Upper lobe of right lung (tissue), 1 donor: ENCODE measurements at places on chromosomes 11 and 22.

DNA sequence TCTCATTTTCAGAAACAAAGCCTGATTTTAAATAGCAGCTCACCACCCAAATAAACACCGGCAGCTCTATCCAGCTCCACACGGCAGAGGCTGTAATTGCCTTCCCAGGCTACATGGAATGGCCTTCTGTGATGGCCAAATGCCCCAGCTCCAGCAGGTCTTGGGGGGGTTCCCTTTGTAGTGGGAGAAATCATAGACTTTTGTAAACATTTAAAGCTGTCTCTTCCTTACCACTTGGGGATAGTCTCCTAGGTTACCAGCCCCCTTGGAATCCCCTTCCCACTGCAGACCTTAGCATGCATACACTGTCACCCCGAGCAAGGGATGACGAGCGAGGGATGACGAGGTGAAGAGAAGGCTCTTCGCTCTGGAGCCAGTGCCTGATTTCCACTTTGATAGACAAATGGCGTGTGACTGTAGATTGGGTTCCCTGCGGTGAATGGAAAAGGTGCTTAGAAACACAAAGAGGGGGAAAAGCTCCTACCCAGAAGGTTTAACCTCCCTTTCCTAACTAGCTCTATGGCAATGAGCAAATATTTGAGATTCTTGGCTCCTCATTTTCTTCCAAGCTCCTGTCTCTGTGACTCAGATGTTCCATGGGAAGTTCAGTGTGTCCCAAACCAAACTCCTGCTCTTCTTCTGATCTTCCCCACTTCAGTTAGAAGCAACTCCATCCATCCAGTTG, 108.0 kb upstream of the CADM1 start:
- H3K27ac ChIP-seq = no peak overlapping the region
- DNase-seq = no peak
- no peaks in the 10 kb centered on the region for H3K27me3 ChIP-seq

DNA sequence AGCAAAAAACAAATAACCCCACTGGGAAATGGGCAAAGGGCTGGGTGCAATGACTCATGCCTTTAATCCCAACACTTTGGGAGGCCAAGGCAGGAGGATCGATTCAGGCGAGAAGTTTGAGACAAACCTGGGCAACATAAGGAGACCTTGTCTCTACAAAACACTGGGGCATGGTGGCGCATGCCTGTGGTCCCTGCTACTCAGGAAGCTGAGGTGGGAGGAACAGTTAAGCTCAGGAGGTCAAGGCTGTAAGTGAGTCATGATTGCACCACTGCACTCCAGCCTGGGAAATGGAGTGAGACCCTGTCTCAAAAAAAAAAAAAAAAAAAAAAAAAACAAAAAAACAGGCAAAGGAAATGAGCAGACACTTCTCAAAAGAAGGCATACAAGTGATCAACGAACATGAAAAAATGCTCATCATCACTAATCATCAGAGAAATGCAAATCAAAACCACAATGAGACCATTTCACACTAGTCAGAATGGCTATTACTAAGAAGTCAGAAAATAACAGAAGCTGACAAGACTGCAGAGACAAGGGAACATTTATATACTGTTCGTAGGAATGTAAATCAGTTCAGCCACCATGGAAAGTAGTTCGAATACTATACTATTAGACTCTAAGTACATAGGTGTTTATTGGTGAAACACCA, 48.2 kb upstream of the SMCO4 start:
- H3K4me1 ChIP-seq = no peaks in the 10 kb centered on the region
- no peaks in the 10 kb centered on the region for H3K36me3 ChIP-seq
- H3K27me3 ChIP-seq = no peaks in the 10 kb centered on the region
- no peak overlapping the region for H3K4me3 ChIP-seq
- DNase-seq = no peak

GRCh38 chr22:35020517-35020916, 45.4 kb upstream of the ISX start:
- no peak for DNase-seq
- H3K36me3 ChIP-seq = no peaks in the 10 kb centered on the region
- peaks cover 12% of the 10 kb centered on the region for H3K27me3 ChIP-seq
- H3K27ac ChIP-seq = no peak overlapping the region
- no peaks in the 10 kb centered on the region for H3K4me1 ChIP-seq

- H3K4me1 ChIP-seq = peaks cover 4% of the 10 kb centered on the region
- H3K36me3 ChIP-seq = no peaks in the 10 kb centered on the region
- no peak for DNase-seq
- H3K27me3 ChIP-seq = no peaks in the 10 kb centered on the region
- no peak overlapping the region for H3K27ac ChIP-seq
These were observed 89.9 kb upstream of the LDLRAD3 start for GRCh38 chr11:35853971-35854370.

GRCh38 chr11:81072273-81072672, 1631.4 kb upstream of the TENM4 start:
- DNase-seq = no peak
- no peaks in the 10 kb centered on the region for H3K27me3 ChIP-seq
- H3K4me1 ChIP-seq = no peaks in the 10 kb centered on the region
- no peaks in the 10 kb centered on the region for H3K36me3 ChIP-seq
- no peak overlapping the region for H3K27ac ChIP-seq
- no peak overlapping the region for H3K4me3 ChIP-seq

- H3K4me3 ChIP-seq = no peak overlapping the region
- DNase-seq = no peak
- no peak overlapping the region for H3K27ac ChIP-seq
- peaks cover 9% of the 10 kb centered on the region for H3K4me1 ChIP-seq
- no peaks in the 10 kb centered on the region for H3K36me3 ChIP-seq
These were observed 16.1 kb downstream of the BIK start for GRCh38 chr22:43126501-43127165.

- no peak overlapping the region for H3K27ac ChIP-seq
- H3K27me3 ChIP-seq = no peaks in the 10 kb centered on the region
- no peaks in the 10 kb centered on the region for H3K36me3 ChIP-seq
- H3K4me3 ChIP-seq = no peak overlapping the region
- peaks cover 29% of the 10 kb centered on the region for H3K4me1 ChIP-seq
These were observed 41.4 kb upstream of the CREB3L1 start for GRCh38 chr11:46235777-46236688.

GRCh38 chr11:67160872-67161783, 42.1 kb downstream of the KDM2A start:
- DNase-seq = no peak
- H3K4me1 ChIP-seq = peaks cover 11% of the 10 kb centered on the region

GRCh38 chr22:28299753-28300152, 379.9 kb downstream of the TTC28 start:
- H3K27ac ChIP-seq = no peak overlapping the region
- no peaks in the 10 kb centered on the region for H3K4me1 ChIP-seq
- DNase-seq = no peak
- H3K4me3 ChIP-seq = no peak overlapping the region
- H3K27me3 ChIP-seq = no peaks in the 10 kb centered on the region

- H3K36me3 ChIP-seq = no peaks in the 10 kb centered on the region
- DNase-seq = no peak
- H3K27ac ChIP-seq = no peak overlapping the region
These were observed 21.7 kb downstream of the GRAMD4 start for GRCh38 chr22:46641811-46642266.

DNA sequence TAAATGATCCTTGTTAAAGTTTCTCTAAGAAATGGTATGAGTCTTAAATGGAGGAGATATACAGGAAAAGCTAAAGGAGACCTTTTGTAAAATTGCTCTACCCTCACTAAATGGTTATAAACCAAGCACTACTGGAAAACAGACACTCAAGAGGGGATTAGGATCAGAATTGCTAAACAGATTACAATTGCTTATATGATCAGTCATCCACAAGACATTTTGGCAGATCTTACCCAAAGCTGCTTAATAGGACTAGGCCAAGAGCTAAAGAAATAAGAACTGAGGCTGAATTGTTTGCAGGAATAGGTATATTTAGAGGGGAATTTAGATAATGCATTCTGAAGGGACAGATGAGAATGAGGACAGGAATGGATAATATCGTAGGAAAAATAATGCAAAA, 9.5 kb downstream of the HARBI1 start:
- no peaks in the 10 kb centered on the region for H3K27me3 ChIP-seq
- peaks cover 6% of the 10 kb centered on the region for H3K36me3 ChIP-seq
- H3K4me3 ChIP-seq = no peak overlapping the region
- no peaks in the 10 kb centered on the region for H3K4me1 ChIP-seq

DNA sequence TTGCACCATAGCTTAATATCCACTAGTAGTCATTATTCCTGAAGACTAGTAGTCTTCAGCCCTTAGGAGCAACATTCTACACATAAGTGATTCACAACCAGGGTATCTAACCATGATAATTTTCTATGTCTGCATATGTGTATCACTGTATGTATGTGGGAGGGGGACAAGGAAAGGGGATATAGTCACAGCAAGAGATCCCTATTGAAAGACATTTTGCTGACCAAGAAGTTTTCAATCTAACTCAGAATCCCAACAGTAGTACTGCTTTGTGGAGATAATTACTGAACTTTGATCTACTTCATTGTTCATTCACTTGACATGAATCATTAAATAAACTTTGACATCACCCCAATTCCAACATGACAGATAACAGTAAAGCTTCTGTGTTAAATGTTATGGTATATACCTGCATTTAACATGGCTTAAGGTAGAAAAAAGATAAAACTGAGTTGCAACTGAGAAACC, 10.3 kb downstream of the PIK3C2A start:
- no peak overlapping the region for H3K27ac ChIP-seq
- H3K36me3 ChIP-seq = peaks cover 19% of the 10 kb centered on the region
- no peaks in the 10 kb centered on the region for H3K4me1 ChIP-seq
- DNase-seq = no peak
- H3K4me3 ChIP-seq = no peak overlapping the region
- no peaks in the 10 kb centered on the region for H3K27me3 ChIP-seq

DNA sequence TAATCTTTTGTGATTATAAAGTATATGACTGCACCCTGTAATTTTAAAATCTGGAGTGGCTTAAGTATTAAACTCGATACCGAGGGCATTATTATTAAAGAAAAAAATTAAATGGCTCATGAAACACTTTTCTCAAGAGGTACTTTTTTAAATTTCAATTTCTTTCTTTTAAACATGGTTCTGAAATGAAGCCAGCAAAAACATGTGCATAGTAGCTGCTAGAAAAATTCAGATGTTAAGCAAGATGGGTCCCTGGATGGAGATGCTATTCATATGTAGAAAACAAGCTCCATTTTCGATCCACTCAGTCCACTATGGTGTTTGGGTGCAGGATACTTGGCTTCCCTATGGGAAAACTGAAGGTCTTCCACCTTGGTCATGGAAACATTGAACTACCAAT, 189.5 kb downstream of the PGR start:
- no peaks in the 10 kb centered on the region for H3K4me1 ChIP-seq
- no peak for DNase-seq
- H3K4me3 ChIP-seq = no peak overlapping the region
- H3K27me3 ChIP-seq = no peaks in the 10 kb centered on the region
- no peaks in the 10 kb centered on the region for H3K36me3 ChIP-seq

DNA sequence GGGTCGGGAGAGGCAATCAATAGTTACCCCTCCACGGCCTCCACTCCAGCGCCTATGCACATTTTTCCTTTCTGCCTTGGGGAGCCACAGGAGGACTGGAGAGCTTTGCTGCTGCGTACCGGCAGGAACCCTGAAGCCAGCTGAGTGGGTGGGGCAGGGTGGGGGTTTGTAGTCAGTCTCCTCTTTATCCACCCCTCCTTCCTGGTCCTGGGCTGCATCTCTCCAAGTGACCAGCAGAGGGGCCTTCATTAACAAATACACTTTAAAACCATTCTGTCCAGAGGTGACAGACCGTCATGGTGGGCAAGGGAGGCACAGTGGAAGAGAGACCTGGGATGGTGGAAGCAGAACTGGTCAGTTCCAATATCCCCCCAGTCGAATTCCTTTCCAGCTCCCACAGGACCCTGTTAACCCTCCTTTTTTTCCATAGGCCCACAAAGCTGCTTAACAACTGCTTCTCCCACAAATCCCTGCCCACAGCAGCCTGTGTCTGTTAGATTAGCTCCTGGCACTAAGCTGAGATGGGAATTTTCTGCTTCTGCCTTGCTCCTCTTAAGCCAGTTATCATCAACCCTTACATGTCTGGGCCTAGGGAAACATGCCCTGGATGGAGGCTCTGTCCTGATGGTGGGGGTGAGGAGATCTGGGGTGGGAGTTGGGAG, 3.9 kb upstream of the ABCG4 start:
- peak; percentile 55 for DNase-seq
- peaks cover 12% of the 10 kb centered on the region for H3K4me1 ChIP-seq
- peaks cover 20% of the 10 kb centered on the region for H3K27me3 ChIP-seq
- H3K4me3 ChIP-seq = no peak overlapping the region
- no peaks in the 10 kb centered on the region for H3K36me3 ChIP-seq

- H3K4me3 ChIP-seq = no peak overlapping the region
- no peaks in the 10 kb centered on the region for H3K27me3 ChIP-seq
- no peaks in the 10 kb centered on the region for H3K4me1 ChIP-seq
These were observed 20.4 kb downstream of the TUB start for GRCh38 chr11:8101421-8101820.

- no peaks in the 10 kb centered on the region for H3K36me3 ChIP-seq
- peaks cover 13% of the 10 kb centered on the region for H3K27me3 ChIP-seq
- no peak overlapping the region for H3K27ac ChIP-seq
- no peak overlapping the region for H3K4me3 ChIP-seq
These were observed 76.2 kb upstream of the TOP3B start for GRCh38 chr22:22058633-22059290.

DNA sequence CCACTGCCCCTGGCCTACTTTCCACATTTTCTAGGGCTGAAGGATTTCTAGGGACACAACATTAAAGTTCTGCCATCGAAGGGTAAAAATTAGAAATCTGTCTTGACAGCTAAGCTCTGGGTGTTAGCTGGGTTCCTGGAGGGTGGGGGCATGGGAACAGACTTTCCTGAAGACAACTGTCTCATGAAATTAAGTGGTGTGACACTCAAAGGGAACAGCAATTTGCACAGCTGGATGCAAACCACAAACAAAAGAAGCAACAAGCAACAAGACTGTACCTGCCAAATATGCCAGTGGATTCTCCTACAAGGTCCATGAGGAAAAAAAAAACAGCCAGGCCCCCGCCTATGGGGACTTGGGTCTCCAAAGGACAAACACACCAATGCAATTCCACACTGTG, 32.5 kb downstream of the WT1 start:
- H3K36me3 ChIP-seq = no peaks in the 10 kb centered on the region
- DNase-seq = no peak
- no peaks in the 10 kb centered on the region for H3K27me3 ChIP-seq
- no peak overlapping the region for H3K27ac ChIP-seq
- H3K4me1 ChIP-seq = no peaks in the 10 kb centered on the region
- no peak overlapping the region for H3K4me3 ChIP-seq
